ENCODE measurements at places on chromosomes 13 and 19. TPM values are rescaled to one million over a fixed set of nuclear protein-coding genes. Genes with fewer than 3 reads are reported as not detected.

The PGLYRP2 gene
- total RNA-seq = not detected

The ZNF865 gene
- total RNA-seq = 19.9 TPM

The CEACAM7 gene
- total RNA-seq = not detected

- no peak for DNase-seq
Measured at GRCh38 chr13:110284779-110285484, 22.0 kb downstream of the COL4A1 start.

- DNase-seq = no peak
Measured at GRCh38 chr13:78659732-78660494, 958 bp upstream of the OBI1 start.

DNA sequence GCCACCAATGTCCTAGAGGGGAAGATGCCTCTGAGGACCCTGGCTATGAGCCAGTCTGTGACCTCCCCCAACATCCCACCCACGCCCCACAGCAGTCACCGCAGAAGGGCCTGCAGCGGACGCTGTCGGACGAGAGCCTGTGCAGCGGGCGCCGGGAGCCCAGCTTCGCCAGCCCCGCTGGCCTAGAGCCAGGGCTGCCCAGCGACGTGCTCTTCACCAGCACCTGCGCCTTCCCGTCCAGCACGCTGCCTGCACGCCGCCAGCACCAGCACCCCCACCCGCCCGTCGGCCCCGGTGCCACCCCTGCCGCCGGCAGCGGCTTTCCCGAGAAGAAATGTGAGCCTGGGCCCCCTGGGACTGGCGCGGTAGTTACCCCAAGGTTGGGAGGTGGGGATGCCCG, 30.6 kb downstream of the DPF1 start:
- DNase-seq = no peak

The USPL1 gene
- 23.7 TPM for total RNA-seq

DNA sequence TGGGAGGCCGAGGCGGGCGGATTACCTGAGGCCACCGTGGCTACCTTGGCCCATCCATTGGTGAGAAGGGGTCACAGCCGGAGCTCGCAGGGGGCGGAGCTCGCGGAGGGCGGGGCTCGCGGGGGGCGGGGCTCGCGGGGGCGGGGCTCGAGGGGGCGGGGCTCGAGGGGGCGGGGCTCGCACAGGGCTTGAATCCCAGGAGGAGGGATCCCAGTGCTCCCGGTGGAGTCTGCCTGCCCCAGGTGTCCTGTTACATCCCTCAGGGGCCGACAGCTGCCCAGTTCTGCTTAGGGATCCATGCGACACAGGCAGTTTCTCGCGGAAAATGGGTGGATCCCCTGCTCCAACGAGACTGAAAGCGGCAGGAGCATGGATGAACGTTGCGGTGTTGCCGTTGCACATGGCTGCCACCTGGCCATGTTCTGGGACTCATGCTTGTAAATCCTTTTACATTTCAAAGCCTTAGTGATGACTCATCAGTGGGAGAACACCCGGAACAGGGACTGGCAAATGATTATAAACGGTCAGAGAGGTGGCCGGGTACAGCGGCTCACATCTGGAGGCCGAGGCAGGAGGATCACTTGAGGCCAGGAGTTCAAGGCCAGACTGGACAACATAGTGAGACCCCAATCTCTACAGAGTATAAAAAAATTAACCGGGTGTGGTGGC, 25.1 kb downstream of the TMPRSS9 start:
- DNase-seq = no peak

DNA sequence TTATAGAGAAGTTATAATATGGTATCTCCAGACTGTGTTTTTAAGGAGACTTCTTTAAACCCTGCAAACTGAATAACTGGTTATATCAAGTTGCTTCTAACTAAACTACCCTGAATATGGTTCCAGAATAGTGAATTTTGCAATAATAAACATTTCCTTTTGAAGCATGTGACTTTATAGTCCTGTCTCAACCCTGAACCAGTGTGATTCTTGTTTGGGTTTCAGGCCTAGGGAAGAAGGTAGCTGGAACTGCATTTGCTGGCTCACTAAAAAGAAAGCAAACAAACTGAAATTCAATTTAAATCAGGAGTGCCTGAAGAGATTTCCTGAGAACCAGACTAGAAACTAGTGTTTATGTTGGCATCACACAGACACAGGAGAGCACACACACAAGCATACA, 4.9 kb downstream of the ARHGEF7 start:
- DNase-seq = no peak

- DNase-seq = no peak
Measured at GRCh38 chr19:19297759-19298158, 22.6 kb downstream of the SUGP1 start.

- no peak for DNase-seq
Measured at GRCh38 chr19:52941941-52942385, 18.7 kb upstream of the ZNF888 start.

GRCh38 chr19:39405261-39405957, 1.2 kb upstream of the ZFP36 start:
- DNase-seq = no peak
